NCI-H1930 (cell line): ENCODE measurements at places on chromosomes 6 and 20.
A peak's percentile ranks its signal among the peaks of the same experiment; 100 is the strongest.

- DNase-seq, result no peak
Measured at GRCh38 chr20:45792317-45793118, 764 bp downstream of the DNTTIP1 start.

DNA sequence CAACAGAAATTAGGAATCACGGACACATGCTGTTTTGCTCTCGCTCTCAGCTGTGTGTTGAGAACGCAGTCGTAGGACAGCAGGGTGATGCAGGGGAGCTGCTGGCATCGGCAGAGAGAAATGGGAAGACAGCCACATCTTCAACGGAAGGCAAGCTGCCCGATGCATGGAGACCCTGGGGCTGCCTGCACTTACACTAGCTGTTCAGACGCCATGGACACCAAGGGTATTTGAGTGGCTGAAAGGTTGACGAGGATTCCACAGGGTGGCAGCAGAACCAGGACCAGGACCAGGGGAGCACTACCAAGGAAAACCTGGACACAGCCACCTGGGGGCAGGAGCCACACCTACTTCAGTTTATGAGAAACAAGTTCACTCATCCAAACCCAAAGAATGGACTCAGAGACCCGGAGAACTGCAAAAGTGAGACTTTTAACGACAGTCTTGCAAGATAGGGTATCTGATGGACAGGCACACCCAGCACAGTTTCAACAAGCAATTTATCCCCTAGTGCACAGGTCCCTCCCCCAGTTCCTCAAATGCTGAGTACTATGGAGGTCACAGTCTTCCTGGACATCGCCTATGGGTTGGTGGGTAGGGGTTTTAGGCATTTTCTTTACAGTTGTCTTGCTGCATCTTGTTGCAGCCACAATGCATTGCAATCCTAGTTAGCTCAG is 56.3 kb upstream of the ENTPD6 start:
- peak; percentile 35 for DNase-seq

DNA sequence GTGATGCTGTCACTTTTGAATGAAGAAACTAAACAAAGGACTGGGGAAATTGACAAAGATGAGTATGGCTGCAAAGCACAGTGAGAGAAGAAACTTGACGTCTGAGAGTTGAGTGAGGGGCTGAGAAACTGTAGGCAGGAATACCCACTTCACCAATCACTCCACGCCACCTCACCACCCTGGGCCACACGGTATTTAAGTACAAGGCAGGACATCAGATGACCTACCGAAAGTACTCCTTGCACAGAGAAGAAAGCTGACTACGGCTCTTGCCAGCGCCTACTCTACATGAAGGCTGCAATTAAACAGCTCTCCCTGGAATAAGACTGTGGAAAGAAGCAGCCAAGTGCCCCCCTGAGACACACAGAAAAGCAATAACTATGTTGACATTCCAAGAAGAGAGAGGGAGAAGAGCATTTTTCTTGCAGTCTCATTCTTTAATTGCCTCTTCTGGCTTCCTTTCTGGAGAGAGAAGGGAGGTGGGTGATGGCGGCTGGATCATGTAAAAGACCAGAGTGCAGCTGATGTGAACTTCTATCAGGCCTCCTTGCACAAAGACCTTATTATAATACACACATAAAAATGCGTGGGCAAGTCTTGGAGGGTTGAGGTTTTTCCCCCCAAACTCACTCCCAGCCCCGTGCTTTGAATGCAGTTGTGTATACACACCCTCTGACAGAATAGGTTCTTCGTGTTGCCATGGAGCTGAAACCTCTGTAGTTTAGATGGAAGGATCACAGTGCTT is 44.6 kb downstream of the HIVEP2 start:
- DNase-seq, result no peak

DNA sequence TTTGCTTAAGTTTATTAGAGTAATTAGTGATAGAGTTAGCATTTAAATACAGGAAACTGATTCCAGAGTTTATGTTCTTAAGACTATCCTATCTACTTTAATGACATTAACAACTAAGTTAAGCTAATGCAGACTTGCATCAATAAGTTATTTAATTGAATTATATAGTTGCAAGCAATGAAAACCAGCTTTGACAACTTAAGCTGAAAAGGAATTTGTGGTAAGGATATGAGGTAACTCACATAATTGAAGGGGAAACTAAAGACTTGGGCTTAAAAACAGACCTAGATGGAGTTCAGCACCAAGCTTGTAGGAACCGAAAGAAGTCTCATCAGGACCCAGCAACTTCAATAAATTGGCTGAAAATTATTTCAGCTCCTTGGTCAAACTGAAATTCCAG is 222.3 kb downstream of the IBTK start:
- DNase-seq, result no peak

DNA sequence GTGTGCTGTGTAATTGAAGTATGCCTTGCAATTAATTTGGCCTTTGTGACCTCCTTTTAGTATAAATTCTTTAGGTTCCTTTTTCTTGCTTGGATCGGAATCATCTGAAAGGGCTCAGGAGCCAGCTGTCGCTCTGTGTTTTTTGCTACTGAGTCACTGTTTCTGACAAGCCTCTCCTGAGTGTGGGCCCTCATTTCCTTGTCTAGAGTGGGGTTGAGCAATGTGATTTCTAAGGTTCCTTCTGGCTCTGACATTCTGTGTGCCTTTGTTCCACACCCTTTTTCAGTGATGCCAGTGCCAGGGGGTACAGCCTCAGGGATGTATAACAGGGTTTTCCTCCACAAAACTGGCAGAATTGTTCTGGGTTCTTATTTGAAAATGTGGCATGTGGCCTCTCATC is 26.5 kb downstream of the DAAM2 start:
- no peak for DNase-seq

DNA sequence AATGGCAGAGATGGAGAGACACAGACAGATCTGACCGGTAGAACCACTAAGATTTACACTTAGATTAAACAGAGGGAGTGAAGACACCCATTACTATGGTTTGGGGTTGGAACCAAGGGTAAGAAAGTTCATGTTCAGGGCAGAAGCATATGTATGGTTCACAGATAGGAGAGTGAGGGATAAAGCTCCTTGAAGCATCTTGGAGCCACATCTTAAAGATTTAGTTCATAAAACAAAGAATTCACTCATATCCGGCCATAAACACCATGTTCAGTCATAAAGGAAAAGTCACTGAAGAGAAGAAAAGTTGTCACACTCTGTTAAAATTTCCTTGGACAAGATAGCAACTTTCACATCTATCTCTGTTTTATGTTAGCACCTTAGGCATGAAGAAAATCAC is 18.0 kb downstream of the STX7 start:
- no peak for DNase-seq
